ENCODE measurements at places on chromosomes 2 and 18. TPM values are rescaled to one million over a fixed set of nuclear protein-coding genes. Genes with fewer than 3 reads are reported as not detected.

DNA sequence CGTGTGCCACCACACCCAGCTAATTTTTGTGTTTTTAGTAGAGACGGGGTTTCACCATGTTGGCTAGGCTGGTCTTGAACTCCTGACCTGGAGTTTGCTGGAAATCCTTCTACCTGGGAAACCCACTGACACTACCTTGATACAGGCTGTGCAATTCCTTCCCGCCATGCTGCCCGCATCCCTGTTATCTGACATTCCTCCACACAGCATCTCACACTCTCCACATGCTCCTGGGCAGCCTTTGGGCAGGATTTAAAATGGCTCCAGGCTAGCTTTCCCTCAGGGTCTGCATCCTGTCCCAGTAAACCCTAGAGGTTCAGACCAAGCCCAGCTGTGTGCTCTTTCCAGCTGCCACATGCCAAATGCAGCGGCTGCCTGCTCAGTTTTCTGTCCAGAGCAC, 319.5 kb upstream of the CXCR4 start:
- no peak for DNase-seq
- H3K4me3 ChIP-seq = no peak overlapping the region
- H3K4me1 ChIP-seq = no peaks in the 10 kb centered on the region
- peaks cover 4% of the 10 kb centered on the region for H3K27me3 ChIP-seq
- no peak overlapping the region for H3K27ac ChIP-seq

DNA sequence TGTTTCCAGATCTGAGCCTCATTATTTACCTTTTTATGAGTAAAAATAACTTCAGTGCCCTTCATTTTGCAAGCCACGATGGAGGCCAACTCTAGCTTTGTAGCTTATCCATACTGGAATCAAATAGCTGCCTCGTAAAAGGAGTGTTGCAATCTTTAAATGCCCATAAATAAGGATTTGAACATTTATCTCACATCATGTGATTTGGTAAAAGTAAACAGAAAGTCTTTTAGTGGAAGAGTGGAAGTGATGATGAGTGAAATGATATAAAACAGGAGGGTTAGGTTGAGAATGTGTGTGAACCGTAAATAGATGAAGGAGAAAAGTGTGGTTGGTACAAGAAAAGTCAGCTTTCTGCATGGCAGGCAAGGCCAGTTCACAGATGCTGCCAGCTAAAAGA, 348.9 kb downstream of the OSR1 start:
- H3K27ac ChIP-seq = no peak overlapping the region
- DNase-seq = no peak
- H3K27me3 ChIP-seq = no peaks in the 10 kb centered on the region
- no peaks in the 10 kb centered on the region for H3K36me3 ChIP-seq

GRCh38 chr2:109049022-109049421, 60.0 kb upstream of the EDAR start:
- no peak overlapping the region for H3K4me3 ChIP-seq
- no peaks in the 10 kb centered on the region for H3K4me1 ChIP-seq
- H3K27ac ChIP-seq = no peak overlapping the region
- H3K36me3 ChIP-seq = no peaks in the 10 kb centered on the region
- H3K27me3 ChIP-seq = no peaks in the 10 kb centered on the region
- DNase-seq = no peak

The DAW1 gene
- total RNA-seq = 1.4 TPM

The DARS1 gene
- 87.5 TPM for total RNA-seq

The MDH1B gene
- 0.38 TPM for total RNA-seq

All from esophagus squamous epithelium (tissue), 5 donors.